ENCODE measurements at places on chromosomes 5 and 9.
A peak's percentile ranks its signal among the peaks of the same experiment; 100 is the strongest.

DNA sequence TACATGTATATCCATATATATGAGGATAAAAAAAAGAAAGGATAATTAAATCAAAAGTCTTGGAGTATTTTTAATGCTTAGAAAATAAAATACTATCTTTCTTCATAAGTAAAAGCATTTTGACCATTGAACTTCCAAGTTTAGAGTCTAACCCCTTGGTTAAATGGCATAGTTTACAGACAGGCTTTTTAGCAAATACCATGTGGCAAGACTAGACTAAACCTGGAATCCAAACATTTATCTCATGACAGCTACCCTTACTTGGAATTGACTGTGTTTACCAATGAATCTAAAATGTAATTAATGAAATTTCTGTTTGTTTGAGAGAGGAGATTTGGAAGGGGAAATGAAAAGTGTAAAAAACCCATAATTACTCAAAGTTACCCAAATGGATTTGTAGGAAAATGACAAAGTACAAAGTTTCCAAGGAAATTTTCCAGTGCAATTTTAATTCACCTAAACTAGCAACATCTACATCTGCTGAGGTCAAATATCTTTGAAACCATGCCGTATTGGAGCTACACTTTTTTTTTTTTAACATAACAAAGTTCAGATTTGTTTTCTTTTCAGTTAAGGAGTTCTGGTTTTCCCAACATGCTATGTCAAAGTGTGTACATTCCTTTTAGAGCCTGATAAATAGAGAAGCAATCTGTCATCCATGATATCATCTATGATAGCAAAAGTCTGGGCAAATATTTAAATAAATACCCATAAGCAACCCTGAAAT is 272.1 kb upstream of the DAB2 start:
- DNase-seq: no peak

GRCh38 chr5:10307206-10308148 is at the start of gene CMBL:
CMBL (minus strand) TSS chr5:10307902; CDS start chr5:10290762, 17,140 bp downstream.
- peak; percentile 84 for DNase-seq

DNA sequence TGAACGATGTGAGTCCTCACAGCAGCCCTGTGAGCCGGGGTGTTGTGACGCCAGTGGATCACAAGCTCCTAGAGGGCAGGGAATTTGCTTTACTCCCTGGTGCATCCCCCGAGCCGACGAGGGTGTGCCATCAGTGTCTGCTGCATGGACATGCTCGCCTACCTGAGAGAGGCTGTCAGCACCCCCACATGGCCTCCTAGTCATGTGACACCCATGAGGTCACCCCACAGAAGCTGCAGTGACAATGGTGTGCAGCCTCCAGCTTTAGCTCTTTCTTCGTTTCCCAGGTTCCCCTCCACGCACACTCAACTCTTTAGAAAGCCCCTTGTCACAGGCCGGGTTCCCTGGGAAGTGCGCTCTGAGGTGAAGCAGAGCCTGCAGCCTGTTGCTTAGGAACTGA is 19.8 kb upstream of the GABBR2 start:
- DNase-seq: no peak

DNA sequence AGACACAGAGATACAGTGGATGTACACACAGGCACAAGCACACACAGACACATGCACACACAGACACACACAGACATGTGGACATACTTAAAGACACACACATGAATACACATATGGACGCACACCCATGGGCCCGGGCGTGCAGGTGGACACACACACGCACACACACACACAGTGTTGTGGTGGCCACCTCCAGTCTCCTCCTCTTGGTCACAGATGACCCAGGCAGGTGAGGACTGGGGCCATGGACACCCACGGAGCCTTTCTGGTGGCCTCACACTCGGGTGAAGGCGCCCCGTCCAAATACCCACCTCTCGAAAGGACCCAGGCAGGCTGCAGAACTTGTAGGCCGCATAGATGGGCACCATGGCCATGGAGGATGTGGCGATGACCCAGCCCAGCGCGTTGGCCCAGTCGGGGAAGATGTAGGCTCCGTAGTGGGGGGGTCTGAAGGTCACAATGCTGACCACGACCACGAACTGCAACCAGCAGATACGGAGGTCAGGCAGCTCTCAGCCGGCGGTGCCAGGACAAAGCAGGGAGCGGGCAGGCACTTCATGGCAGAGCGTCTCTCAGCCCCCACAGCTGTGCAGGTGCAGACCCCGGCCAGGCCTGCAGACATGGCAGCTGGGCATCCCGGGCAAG is 42.5 kb downstream of the SLC6A3 start:
- peak; percentile 64 for DNase-seq

DNA sequence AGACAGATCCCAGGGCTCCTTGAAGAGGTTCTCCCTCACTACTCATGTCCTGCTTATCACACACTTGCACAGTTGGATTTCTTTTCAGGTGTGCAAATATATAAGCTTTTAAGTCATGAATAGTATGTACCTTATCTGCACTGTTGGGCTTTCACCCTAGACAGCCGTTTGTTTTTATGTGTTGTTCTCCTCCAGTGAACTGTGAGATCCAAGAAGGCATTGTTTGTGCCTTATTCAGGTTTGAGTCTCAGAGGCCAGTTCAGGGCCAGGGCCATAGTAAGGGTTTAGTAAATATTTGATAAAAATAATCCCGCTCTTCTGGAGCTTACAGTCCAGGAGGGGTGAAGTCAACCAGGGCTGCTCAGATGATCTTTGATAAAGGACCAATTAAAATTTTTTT is 480.0 kb downstream of the TMEM38B start:
- no peak for DNase-seq

DNA sequence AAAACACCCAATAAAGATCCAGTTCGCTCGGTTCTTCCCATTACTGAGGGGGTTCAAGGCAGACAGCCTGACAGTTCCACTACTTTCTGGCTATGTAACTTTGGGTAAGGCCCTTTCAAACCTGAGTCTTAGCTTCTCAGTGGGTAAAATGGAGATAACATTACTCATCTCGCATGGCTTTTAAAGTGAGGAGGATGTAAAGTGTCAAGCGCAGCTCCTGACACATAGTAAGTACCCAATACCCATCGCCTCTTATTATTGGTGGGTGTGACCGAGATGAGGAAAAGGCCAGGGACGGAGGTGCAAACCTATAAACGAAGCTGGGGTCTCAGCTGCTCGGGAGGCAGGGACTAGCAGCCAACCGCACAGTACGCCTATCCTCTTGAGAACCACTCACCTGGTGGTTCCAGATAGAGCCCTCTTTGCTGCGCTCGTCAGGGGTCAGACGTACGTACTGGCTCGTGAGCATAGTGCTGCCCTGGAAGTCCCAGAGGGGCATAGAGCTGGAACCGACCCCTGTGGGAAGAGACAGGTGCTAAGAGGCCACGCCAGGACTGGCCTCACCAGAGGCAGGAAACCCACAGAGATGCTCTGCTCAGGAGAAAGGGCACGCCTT is 584 bp downstream of the LMAN2 start:
- no peak for DNase-seq

- no peak for DNase-seq
Observed at GRCh38 chr5:91643797-91644196, 260.7 kb upstream of the ARRDC3 start.

- peak; percentile 65 for DNase-seq
Observed at GRCh38 chr5:141869514-141869913, 8.7 kb downstream of the PCDH1 start.

DNA sequence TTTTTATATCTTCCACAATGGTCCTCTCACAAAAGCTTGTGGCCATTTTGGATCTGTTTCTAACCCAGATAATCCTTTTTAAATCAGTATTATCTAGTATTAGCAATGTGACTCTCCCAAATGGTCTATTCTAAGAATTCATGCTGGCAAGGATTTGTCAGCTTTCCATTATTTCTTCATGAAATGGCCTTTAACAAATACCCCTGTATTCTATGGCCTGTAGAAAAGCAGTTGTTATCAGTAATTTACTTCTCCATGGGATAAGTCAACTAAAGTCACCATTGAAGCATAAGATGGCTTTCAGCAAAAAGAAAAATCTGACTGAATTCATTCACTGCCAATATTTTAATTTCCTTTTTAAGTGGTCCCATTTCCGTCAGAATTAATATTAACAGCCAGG is 346.4 kb upstream of the FAM174A start:
- no peak for DNase-seq

GRCh38 chr9:76927540-76928240 is 21.8 kb upstream of the PRUNE2 start:
- DNase-seq: no peak

DNA sequence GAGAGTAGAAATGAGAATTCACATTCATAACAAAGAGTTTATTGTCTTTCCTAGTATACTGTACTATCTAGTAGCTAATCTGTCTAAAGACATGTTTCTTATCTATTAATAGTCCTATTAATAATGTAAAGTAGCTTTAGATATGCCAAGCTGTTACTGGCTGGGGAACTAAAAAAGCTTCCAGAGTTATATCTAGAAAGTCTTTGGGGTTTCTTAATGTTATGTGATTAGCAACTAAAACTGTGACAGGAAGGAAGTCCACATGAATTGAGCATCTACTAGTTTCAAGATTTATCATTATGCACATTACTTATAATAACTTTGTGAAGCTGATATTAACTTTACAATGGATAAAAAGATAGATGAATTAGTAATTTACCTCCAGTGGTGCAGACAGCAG is 122.7 kb upstream of the CDKN2B start:
- DNase-seq: no peak

DNA sequence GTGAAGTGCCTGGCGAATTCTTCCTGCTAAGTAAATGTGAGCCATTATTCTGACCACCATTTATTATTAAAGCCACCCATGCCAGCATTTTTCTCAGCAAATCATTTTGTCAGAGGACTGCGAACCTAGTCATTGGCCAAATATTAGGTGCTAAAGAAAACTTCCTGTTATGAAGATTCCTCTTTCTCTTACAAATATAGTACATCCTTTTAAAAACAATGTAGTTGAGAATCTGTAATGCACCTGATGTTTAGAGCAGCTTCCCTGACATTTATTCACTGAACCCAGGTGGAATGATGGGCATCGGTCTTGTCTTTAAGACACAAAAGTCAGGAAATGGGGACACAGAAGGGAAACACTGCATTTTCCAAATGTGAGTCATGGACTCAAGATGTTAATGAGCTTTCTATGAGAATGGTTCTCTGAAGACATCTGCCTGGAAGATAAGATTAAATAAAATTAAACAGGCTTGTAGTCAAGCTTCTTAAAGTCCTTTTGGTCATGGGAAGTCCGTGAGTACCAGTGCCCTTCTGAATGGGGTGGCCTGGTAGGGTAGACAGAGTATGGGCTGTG is 290.6 kb downstream of the FBXL7 start:
- no peak for DNase-seq

GRCh38 chr5:154607746-154608145 is 129.7 kb upstream of the HAND1 start:
- no peak for DNase-seq

GRCh38 chr5:4661326-4661725 is 478.8 kb upstream of the ADAMTS16 start:
- DNase-seq: no peak

DNA sequence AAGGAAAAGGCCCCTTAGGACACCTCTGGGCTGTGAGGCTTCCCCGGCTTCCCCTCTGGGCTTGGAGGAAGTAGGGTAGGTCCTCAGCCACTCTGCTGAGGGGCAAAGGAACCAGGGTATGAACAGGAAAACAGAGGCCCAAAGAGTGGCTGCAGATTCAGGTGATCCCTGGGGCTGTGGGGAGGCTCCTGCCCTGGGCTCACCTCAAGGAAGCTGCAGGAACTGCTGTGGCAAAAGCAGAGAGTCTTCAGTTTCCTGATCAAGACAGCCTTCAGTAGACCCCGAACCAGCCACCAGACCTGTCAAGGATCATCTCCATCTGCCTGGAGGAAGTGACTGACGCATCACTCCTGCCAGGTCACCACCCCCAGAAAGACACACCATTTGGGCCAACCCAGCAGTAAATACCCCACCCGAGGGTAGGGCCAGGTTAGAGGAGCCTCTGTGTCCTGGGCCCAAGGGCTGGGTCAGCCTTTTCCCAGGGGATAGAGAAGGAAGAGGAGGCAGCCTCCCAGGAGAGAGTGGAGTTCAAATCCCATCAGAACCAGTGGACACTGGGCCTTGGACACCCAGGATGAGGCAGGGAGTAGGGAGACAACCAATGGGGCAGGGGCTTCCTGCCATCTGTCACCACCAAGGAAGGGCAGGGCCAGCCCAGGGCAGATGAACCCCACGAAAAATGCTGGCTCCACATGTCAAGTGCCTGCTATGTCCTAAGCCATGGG is 5.8 kb upstream of the ST6GALNAC6 start:
- DNase-seq: peak; percentile 83

- DNase-seq: no peak
Observed at GRCh38 chr9:113465599-113466140, 2.1 kb downstream of the RGS3 start.

- DNase-seq: no peak
Observed at GRCh38 chr5:140056880-140057279, 13.8 kb upstream of the NRG2 start.

GRCh38 chr5:176959051-176959450 is 47.5 kb downstream of the UIMC1 start:
- DNase-seq: no peak

DNA sequence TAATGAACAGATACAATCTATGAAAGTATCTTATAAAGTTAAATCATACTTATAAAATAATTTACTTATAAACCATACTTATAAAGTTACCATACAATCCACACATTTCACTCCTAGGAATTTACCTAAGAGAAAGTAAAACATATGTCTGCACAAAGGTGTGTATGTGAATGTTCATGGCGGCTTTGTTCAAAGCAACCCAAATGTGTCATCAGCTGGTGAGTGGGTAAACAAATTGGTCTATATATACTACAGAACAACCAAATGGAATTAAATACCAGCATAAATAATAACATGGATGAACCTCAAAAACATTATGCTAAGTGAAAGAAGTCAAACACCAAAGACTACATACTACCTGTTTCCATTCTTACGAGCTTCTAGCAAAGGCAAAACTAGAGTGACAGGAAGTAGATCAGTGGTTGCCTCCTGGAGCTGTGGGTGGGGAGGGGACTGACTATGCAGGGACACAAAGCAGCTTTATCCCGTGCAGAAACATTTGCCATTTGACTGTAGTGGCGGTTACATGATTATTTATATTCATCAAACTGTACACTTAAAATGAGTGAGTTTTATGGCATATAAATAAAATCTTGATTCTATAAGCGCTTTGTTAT is 10.6 kb downstream of the TRAF1 start:
- no peak for DNase-seq

- no peak for DNase-seq
Observed at GRCh38 chr9:83477120-83477519, 61.1 kb downstream of the FRMD3 start.

GRCh38 chr9:33287087-33287490 is 3.2 kb upstream of the NFX1 start:
- no peak for DNase-seq
